ENCODE measurements at places on chromosomes 11 and 22. TPM values are rescaled to one million over a fixed set of nuclear protein-coding genes. Genes with fewer than 3 reads are reported as not detected.

DNA sequence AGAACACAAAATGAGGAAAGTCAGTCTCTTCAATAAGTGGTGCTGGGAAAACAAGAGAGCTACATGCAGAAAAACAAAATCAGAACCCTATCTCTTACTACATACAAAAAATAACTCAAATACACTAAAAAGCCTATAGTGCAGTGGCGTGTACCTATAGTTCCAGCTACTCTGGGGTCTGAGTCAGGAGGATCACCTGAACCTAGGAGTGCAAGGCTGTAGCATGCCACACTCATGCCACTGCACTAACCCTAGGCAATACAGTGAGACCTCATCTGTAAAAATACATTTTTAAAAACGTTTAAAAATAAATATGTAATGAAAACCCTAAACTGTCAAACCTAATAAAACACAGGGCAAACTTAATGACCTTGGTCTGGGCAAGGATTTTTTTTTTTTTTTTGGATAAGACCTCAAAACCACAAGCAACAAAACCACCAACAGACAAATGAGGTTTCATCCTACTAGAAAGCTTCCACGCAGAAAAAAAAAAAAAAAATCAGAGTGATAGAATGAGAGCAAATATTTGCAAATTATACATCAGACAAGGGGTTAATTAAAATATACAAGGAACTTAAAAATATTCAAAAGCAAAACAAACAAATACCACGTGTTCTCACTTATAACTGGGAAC lies 35.2 kb downstream of the XKR3 start:
- DNase-seq, result no peak

DNA sequence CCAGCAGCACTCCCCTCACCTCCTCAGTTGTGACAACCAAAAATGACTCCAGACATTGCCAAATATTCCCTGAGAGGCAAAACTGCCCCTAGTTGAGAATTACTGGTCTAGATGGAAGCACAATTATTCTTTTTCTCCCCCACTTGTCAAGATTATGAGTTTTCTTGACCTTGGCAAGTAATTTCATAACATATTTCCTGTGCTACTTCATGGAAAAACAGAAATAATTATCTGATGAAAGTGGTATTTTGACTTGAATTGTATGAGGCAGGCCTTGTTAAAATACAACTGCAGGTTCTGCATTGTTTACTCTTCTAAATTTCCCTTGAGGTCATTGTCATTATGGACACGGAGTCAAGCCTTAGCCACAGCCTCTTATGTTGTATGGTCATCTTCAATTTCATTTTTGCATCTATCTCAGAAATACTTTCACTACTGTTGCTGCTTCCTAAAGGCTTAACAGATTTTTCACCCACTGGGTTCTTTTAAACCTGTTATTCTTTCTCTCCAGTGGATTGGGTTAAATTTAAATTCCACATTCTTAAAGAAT lies 32.2 kb upstream of the LDLRAD3 start:
- no peak for DNase-seq

GRCh38 chr22:33896154-33896553 lies 24.1 kb downstream of the LARGE1 start:
- DNase-seq, result no peak

DNA sequence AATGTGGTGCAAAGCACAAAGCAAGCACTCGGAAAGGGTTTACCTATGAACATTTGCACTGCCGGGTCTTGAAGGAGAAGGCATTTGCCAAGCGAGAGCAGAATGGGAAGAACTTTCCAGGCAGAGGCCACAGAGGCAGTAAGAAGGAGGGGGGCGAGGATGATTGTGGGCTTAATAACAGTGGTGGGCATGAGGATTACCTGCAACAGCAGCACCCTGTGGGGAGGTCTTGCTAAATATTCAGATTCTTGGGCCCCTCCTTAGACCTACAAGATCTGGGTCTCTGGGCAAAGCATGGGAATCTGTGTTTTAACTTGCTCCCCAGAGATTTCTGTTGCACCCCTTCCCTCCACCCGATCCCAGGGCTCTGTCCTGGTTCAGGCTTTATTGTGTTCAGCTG lies 75.1 kb upstream of the ZBED5 start:
- DNase-seq, result no peak

DNA sequence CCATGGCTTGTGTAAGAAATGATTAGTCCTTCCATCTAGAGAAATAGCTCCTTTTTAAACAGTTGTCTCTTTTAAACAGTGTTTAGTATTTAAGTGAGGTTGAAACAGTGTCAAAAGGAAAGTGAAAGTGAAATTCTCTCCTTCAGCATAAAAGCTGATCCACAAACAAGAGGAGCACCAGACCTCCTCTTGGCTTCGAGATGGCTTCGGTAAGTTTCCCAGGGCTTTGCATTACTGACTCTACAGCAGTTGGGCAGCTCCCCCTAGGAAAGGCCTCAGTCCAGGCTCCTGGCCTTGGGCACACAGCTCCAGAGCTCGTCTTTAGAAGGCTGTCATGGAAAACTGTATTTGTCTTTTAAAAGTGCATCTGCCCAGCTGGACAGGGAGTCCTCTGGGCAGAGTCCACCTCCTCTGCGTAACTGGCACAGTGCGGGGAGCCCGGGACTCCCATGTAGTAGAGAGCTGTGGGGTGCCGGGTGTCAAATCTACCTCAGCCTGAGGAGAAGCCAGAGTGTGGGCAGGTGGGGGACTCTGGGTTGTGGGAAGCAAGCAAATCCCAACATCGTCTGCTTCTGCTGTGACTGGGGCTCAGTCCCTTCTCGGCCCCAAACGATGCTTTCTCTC lies at the start of gene PLAAT4:
PLAAT4 (plus strand) TSS at position 140 of the 624 bp plus-strand sequence; CDS start at position 201, 61 bp downstream.
- peak; percentile 59 for DNase-seq

DNA sequence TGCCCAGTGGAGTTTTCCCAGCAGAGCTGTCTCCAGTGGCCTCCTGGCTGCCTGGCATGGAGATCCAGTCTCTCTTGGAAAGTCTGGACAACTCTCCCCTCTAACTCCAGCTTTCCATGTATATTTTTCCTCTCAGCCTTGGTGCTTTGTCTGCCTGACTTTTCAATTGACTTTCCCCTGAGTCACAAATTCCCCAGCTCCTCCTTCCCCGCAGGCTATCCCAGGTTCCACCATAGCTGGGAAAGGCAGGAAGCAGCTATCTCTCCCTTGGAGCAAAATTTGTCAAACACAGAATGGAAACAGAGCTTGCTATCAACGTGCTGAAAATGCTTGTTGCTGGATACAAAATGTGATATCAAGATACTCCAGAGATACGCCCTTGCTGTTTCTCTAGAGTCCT lies 384.8 kb downstream of the TMEM135 start:
- DNase-seq, result no peak

Gene OR8D1
- total RNA-seq, result not detected

Gene APOL4
- total RNA-seq, result 0.07 TPM

Gene GRIK4
- total RNA-seq, result 3.9 TPM

Gene HSCB
- total RNA-seq, result 10.4 TPM

Gene API5
- total RNA-seq, result 118 TPM

Gene THY1
- total RNA-seq, result 129 TPM

Gene FAM180B
- not detected for total RNA-seq

Measured in astrocyte (in vitro differentiated cells and primary cell).